ENCODE measurements at places on chromosomes 13 and 19.

DNA sequence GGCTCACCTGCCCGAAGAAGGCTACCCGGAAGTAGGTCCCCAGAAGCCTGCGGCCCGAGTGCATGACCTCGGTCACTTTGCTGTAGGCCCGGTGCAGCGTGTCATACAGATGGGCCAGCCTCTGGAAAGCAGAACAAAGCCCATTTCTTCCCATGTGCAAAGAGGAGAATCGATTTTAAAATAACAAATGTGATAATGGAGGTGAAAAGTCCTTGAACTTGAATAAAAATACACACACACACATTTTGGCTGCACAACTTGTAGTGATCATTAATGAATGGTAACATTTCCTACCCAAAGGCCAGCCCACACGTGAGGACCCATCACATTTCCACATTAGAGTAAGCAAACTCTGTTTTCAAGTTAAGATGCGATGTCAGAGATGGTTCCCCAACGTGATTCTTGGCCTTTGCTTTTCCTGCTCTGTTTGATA lies 56.9 kb upstream of the SLC15A1 start:
- DNase-seq: no peak

- no peak for DNase-seq
Measured at GRCh38 chr13:95420501-95420900, 119.2 kb upstream of the ABCC4 start.

- DNase-seq: no peak
Measured at GRCh38 chr19:3767050-3767449, 4.6 kb downstream of the MRPL54 start.

DNA sequence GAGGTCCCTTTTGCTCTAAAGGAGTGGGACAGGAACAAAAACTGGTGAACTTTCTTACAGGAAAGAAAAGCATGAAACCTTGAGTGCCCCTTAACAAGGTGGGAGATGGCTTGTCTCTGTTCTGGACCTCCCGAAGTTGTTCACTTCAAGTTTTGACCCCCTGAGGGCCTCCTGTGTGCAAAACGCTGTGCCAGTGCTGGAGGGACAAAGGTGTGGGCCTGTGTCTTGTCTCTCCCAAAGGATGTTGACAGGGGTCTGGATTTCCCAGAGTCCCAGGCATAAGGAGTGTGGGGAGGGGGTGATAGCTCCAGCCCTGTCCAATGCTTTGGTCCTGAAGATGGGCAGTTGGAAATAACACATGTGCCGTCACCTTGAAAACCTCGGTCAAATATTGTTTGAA lies 6.5 kb downstream of the ZNF536 start:
- DNase-seq: no peak

- no peak for DNase-seq
Measured at GRCh38 chr13:76307142-76307541, 579.1 kb downstream of the KCTD12 start.

DNA sequence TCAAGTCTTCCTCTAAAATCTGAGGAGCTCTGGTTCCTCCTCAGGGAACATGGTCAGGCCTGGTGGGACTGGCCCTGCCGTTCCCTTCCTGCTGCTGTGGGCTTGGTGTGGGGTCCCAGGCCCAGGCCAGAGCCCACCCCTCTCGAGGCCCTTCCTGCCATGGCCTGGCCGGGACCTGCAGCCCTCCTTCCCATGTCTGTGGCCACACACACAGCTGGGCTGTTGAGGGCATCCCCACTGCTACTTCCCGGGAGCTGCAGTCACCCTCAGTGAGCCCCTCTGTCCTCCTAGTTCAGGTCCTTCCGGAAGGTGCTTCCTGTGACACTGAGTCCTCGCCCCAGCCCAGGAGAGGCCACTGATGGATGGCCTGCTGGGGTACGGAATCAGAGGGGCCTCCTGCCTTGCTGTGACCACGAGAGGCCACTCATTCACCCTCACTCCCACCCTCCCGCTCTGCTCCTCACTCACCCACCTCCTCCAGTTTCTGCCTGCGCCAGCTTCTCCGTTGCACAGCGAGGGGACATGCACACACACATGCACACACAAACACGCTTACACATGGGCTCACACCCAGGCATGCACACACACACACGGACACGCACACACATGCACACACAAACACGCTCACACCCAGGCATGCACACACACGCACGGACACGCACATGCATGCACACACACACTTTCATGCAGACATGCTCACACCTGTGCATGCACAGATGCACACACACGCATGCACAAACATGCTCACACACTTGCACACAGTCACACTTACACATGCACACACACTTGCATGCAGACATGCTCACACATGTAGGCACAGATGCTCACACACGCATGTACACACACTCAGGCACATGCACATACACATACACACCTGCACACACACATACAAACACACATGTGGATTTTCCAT lies 7.3 kb upstream of the MCF2L start:
- DNase-seq: no peak

DNA sequence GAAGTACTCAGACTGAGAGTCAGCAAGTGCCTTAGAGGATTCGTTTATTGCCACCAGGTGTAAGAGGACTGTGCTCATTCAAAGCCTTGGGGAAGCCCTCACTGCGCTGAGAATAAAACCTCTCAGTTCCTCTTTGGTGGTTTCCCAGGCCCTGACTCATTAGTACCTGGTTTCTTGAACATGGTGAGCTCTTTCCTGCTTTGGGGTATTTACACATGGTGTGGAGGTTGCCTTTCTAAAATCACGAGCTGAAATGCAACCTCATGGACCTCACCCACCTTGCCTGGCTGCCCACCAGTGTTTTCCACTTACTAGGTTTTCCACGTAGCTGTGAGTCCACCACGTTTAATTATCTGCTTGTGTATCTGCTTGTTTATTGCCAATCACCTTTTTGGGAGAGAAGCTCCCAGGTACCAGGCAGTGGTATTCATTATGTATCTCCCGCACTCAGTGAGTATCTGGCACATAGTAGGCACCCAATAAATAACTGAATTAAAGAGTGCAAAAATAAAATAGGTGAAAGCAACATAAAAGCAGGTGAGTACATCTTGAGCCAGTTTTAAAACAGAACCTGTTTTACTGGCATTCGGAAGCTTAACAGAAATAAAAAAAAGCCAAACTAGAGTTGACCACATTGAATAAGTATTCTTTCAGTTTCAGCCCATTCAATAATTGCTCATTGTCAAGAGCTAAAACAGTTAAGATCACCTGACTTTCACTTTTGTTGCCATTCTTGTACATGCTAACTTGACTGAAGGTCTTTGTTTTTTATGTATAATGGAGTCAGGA lies 533.0 kb downstream of the MYO16 start:
- no peak for DNase-seq

- DNase-seq: peak; percentile 43
Measured at GRCh38 chr19:9793071-9793591, 24.6 kb upstream of the ZNF846 start.

DNA sequence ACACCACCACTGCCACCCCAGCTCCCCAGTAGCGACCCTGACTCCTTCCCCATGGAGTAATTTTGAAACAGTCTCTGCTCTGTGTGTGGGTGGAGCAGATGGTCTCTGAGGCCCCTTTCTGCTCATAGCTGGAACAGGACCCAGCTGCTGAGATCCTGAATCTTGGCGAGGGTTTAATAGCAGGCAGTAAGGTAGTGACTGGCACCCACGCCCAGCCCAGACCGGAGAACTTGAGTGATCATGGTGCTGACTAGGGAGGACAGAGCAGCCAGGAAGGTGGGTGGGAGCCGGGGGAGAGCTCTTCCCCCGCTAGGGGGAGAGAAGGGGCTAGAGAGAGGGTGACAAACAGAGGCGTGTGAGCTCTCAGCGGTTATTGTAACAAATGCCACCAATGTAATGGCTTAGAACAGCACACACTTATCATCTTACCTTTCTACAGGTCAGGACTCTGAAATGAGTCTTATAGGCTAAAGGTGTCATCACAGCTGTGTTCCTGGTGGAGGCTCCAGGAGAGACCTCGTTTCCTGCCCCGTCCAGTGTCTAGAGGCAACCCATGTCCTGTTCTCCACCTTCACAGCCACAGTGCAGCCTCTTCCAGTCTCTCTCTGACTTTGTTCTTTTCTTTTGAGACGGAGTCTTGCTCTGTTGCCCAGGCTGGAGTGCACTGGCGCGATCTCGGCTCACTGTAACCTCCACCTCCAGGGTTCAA lies 7.2 kb upstream of the ACER1 start:
- DNase-seq: no peak

- DNase-seq: no peak
Measured at GRCh38 chr13:97289514-97290298, 67.6 kb downstream of the MBNL2 start.

DNA sequence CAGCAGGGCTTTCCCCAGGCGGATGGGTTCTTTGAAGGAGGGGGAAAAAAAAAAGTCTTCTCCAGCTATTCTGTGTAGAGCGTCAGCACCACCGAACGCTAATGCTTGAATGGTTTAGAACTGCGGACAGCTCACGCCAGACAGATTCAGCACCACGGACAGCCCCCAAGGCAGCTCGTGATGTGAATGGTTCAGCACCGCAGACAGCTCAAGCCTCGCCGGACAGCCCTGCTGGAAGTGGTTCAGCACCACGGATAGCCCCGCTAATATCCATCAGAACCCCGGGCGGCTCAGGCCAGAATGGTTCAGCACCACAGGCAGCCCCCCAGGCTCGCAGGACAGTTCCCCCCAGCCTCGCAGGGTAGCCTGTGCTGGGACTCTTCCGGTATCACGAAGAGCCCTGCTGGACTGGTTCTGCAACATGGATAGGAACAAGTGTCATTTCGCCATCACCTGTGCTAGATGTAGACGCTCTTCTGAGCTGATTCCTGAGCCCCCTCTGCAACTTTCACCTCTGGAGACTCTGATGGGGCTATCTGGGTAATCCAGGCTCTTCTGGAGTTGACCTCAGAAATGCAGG lies 4.9 kb upstream of the SMIM17 start:
- peak; percentile 74 for DNase-seq

DNA sequence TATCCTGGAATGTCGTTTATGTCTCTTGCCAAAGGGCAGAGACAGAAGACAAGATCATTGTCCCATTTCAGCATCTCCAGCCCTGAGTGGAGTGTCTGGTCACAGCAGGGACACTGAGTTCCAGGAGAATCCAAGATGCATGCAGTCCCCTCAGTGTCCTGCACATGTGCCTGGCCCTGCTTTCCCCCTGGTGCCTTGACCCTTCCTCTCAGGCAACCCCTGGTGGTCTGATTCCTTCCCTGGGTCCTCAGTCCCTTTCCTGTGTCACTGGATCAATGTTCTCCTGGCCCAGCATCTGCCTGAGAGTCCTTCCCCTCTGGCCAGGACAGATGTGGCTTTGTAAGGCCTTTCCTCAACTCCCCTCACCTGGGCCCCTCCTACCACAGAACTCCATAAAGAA lies 9.0 kb downstream of the CEACAM21 start:
- DNase-seq: no peak

DNA sequence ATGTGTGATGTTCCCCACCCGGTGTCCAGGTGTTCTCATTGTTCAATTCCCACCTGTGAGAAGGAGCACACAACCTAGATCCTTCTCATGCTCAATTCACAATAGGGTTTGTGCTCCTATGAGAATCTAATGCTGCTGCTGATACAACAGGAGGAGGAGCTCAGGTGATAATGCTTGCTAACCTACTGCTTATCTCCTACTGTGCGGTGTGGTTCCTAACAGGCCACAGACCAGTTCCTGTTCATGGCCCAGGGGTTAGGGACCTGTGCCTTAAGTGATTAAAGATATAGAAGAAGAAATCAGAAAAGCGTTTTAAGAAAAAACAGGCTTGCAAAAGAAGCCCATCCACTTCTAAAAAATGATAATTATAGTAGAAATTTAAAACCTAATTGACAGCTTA lies 17.5 kb downstream of the DLEU7 start:
- no peak for DNase-seq

- no peak for DNase-seq
Measured at GRCh38 chr13:52933099-52933498, 84.7 kb upstream of the PCDH8 start.

DNA sequence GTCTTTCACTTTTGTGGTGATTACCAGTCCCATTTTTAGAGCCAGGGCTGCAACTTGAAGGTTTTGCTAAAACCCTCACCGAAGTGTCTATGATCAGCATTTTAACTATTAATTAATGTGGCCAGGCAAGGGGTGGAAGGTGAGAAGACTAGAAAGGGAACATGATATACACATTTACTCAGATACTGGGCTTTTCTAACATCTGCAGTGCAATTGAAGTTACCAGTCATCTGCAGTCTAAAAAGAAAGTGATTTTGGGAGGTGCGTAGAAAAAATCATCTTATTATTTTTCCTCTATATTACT lies 481 bp downstream of the ALOX5AP start:
- no peak for DNase-seq
